Left ventricle myocardium superior (tissue), 1 donor: ENCODE measurements at places on chromosomes 5 and 9. TPM values are rescaled to one million over a fixed set of nuclear protein-coding genes. Genes with fewer than 3 reads are reported as not detected.

Gene FRMD3
- total RNA-seq, result 97.7 TPM

Gene FOXD4L6
- not detected for total RNA-seq

Gene ZBTB34
- 5.3 TPM for total RNA-seq

Gene CDKN2AIPNL
- 46.0 TPM for total RNA-seq

Gene PTGDS
- 5,424 TPM for total RNA-seq

Gene LPCAT1
- total RNA-seq, result 13.4 TPM

Gene MARCHF11
- 10.0 TPM for total RNA-seq

Gene KCNIP1
- total RNA-seq, result 0.20 TPM

Gene SH3TC2
- total RNA-seq, result 15.7 TPM

Gene ESM1
- total RNA-seq, result not detected

Gene OBP2B
- not detected for total RNA-seq

Gene HAND1
- 37.8 TPM for total RNA-seq

Gene BTNL3
- total RNA-seq, result not detected

Gene CCDC152
- total RNA-seq, result 0.77 TPM

Gene ADGRD2
- total RNA-seq, result not detected

Gene FBP1
- 1.3 TPM for total RNA-seq

Gene PCDHGA4
- 8.4 TPM for total RNA-seq

Gene PTPRD
- total RNA-seq, result 6.1 TPM

Gene CCL27
- total RNA-seq, result not detected

Gene CATSPER3
- total RNA-seq, result 0.74 TPM

Gene DBH
- total RNA-seq, result not detected

Gene TSSK1B
- not detected for total RNA-seq

Gene LCN12
- 3.6 TPM for total RNA-seq

Gene JADE2
- 28.7 TPM for total RNA-seq

Gene CDKN2B
- total RNA-seq, result 1.8 TPM

Gene TOR4A
- total RNA-seq, result 19.3 TPM

Gene BAAT
- total RNA-seq, result not detected

Gene IFNB1
- not detected for total RNA-seq

Gene SLCO4C1
- total RNA-seq, result 0.17 TPM

Gene NFIB
- 110 TPM for total RNA-seq

Gene FREM1
- total RNA-seq, result 2.7 TPM

Gene LCN1
- not detected for total RNA-seq

Gene PCDHGC4
- total RNA-seq, result 2.5 TPM

Gene FIBCD1
- total RNA-seq, result 0.40 TPM

Gene TMEFF1
- total RNA-seq, result not detected

Gene NDST1
- 57.9 TPM for total RNA-seq

Gene RNF20
- 53.7 TPM for total RNA-seq

Gene WDR5
- 19.6 TPM for total RNA-seq

Gene CMYA5
- total RNA-seq, result 960 TPM

Gene RNF14
- total RNA-seq, result 99.8 TPM

Gene PCDHB16
- total RNA-seq, result 2.7 TPM

Gene ANKRD33B
- total RNA-seq, result 6.7 TPM

Gene WDR38
- total RNA-seq, result not detected

Gene HTR1A
- total RNA-seq, result not detected
